ENCODE measurements at places on chromosomes 2 and 18.

GRCh38 chr2:173021939-173022371 is 53.7 kb upstream of the MAP3K20 start:
- no peak for DNase-seq

- DNase-seq: no peak
Observed at GRCh38 chr2:142617461-142617860, 260.0 kb upstream of the KYNU start.

- no peak for DNase-seq
Observed at GRCh38 chr2:35082072-35082471, 1273.5 kb upstream of the CRIM1 start.

- DNase-seq: no peak
Observed at GRCh38 chr2:199982126-199982843, 26.9 kb downstream of the MAIP1 start.

GRCh38 chr2:213249502-213249901 is 34.8 kb upstream of the SPAG16 start:
- no peak for DNase-seq

DNA sequence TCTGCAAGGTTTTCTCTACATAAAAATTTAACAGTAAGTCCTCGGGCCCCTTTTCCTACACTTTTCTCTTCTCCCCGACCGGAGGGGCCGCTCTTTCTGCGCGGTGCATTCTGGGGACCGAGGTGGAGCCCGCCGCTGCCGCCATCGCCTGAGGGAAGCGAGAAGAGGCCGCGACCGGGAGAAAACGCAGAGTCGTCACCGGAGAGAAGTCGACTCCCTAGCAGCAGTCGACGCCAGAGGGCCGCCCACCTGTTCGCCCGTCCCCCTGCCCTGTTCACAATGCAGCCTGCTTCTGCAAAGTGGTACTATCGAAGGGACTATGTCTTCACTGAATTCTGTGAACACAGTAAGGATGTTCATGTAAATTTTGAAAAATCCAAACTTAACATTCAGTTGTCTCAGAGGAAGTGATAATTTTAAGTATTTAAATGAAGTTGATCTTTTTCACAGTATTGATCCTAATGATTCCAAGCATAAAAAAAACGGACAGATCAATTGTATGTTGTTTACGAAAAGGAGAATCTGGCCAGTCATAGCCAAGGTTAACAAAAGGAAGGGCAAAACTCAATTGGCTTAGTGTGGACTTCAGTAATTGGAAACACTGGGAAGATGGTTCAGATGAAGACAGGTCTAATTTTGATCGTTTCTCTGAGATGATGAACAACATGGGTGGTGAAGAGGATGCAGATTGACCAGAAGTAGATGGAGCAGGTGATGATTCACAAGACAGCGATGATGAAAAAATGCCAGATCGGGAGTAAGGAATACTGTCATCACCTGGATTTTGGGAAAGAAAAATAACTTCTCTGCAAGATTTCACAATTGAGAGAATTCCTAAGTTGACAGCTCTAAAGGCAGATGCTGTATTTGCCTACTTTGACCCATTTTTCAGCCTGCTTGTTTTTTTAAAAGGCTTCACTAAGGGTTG is 55.8 kb downstream of the ASXL2 start:
- peak; percentile 53 for DNase-seq

DNA sequence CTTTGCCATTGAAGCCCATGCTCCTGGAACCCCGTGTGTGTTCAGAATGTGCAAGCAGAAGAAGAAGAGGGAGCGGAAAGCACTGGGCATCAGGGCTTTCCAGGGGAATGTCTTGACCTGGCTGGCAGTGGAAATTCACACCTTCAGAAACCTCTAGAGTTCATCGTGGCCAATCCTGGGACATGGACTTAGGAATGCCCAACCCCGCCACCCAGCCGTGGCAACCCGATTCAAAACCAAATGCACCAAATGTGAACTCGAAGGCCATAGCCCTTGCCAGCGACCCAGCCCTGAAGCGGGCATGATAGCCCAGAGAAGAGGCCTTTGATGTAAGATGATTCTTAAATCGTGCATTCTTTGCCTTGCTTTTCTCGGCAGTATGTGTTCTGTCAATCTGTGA is 69.4 kb downstream of the ADI1 start:
- DNase-seq: no peak

DNA sequence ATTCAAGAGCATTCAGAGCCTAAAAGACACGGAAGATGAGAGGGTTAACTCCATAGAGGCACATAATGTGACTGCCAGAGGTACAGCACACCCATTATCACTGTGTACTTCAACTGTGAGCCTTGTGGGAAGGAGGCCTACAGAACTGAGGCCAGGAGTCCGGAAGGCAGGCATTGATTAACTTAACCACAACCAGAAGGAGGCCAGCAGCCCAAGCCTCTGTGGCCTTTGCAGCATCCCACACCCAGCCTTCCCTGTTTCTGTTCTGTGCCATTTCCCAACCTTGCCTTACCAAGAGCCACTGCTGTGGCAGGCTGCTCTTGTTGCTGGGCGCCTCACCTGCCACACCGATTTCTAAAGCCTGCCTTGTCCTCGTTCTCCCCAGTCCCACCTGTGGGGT is 27.2 kb downstream of the SIGLEC15 start:
- DNase-seq: no peak

DNA sequence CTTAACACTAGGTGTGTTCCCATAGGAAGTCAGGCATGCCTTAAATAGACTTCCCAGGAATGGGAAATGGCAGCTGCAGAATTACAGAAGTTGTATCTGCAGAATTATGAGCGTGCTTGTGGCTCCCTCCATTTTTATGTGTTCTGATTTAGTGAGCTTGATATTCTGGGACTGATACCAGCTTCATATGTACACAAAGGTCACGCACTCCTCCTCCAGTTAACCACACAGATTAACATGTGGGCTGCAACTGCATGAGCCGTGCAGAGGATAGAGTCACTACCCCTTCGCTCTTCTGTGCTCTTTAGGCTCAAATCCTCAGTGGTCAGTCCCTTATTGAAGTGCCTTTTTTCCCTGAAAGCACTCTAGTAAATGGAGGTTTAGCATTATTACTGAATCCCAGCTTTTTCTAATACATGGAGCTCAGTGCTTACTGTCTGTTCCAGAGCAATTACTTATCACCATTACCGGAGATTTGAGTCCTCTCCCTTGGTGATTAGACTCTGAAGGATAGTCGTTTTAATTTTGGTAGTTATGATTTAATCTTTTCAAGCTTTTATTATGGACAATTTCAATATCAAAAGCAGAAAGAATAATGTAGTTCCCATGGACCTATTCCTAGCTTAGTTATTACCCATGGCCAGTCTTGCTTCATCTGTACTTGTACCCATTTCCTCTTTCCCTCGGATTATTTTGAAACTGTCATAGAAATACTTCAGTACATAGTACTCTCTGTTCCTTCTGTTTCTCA is 238.3 kb downstream of the PRKCE start:
- no peak for DNase-seq

- no peak for DNase-seq
Observed at GRCh38 chr2:24930768-24931167, 10.7 kb upstream of the ADCY3 start.

DNA sequence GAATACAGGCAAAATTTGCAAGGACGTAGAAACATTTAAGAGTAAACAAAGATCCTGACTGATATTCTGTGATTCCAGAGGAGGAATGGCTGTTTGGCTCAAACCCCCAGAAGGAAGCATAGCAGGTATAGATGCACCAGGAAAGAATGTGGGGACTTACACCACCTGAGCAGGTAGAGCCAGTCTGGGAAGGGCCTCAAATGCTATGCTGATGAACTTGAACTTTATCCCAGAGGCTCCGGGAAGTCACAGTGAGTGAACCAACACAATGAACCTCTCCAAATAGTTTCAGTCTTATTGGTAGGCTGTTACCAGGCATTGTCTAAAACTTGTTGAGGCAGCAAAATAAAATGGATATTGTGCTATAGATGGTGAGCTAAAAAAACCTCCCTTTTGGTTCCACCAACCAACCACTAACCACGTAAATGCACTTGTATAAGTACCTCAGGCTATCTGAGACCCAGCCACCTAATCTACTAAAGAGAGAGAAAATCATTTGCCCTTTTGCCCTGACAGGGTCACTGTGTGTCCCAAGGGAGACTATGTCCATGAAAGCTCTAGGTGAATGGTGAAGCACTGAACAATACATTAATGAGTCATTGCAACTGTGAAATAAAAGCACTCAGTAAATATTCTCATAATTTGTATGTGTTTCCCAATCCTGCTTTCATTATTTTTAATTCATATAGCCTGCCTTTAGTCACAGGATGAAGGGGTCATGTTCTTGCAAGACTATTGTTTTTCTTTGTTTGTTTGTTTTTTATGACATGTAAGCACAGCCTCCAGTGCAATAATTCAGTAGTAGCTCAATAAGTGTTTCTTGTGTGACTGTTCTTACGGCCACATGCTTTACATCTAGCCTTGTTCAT is 911.6 kb downstream of the EPHA4 start:
- DNase-seq: no peak
